ENCODE measurements at places on chromosomes 4 and X.

DNA sequence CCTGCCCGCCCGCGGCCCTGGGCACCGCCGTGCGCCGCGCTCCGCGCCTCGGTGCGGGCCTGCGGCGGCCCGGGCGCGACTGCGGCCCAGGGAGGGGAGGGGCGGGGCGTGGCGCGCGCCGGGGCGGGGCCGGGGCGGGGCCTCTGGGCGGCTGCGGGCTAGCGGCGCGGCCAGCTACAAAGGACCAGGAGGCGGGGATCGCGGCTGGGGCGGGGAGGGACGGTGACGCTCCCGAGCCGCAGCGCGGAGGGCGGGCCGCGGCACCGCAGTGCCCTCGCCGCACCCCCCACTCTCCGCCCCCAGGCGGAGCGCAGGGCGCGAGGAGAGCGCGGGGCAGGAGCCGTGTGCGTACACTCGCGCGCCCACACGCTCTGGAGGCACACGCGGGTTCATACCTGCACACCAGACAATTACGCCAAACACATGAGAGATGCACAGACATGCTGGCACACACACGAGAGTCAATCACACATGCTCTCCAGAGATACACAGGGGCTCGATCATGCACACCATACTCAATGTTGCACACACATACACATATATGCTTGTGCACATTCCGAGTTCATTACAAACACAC is at the start of gene CRMP1:
TSS of gene CRMP1 (minus strand) at position 83 of the 577 bp plus-strand sequence. CDS start 117 bp downstream, outside the sequence.
- no peak within 1 kb of the TSS for H3K27ac ChIP-seq
- no peaks in the 10 kb centered on the region for H3K36me3 ChIP-seq
- no peak within 1 kb of the TSS for H3K4me3 ChIP-seq
- peaks cover 5% of the 10 kb centered on the region for H3K4me1 ChIP-seq

GRCh38 chr4:66328803-66329574 is 658.7 kb upstream of the EPHA5 start:
- no peak for DNase-seq
- no peaks in the 10 kb centered on the region for H3K36me3 ChIP-seq
- H3K27ac ChIP-seq, result no peak overlapping the region
- H3K4me1 ChIP-seq, result no peaks in the 10 kb centered on the region
- no peaks in the 10 kb centered on the region for H3K27me3 ChIP-seq

GRCh38 chr4:2042204-2042946 is 16.8 kb upstream of the NAT8L start:
- H3K27me3 ChIP-seq, result peaks cover 60% of the 10 kb centered on the region
- peak; percentile 20 for DNase-seq
- peak overlapping the region; percentile 38 for H3K4me3 ChIP-seq
- H3K27ac ChIP-seq, result no peak overlapping the region
- no peaks in the 10 kb centered on the region for H3K36me3 ChIP-seq
- H3K4me1 ChIP-seq, result peaks cover 21% of the 10 kb centered on the region

DNA sequence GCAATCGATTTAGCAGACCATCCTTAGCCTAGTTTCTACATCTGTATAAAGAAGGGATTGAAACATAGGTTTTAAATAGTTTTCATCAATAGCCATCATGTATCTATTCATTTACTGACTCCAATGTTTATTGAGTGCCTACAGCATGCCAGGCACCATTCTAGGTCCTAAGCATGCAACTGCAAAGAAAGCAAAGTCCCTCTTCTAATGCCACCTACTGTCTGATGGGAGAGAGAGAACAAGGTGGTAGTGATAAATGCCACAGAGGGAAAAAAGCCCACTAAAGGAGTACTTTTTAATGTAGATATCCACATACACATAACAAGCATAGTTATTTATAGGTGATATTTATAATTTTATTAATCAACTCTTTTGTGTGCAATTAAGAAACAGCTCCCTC is 67.6 kb upstream of the PPARGC1A start:
- H3K27me3 ChIP-seq, result no peaks in the 10 kb centered on the region
- no peaks in the 10 kb centered on the region for H3K36me3 ChIP-seq
- H3K4me1 ChIP-seq, result no peaks in the 10 kb centered on the region
- DNase-seq, result no peak

DNA sequence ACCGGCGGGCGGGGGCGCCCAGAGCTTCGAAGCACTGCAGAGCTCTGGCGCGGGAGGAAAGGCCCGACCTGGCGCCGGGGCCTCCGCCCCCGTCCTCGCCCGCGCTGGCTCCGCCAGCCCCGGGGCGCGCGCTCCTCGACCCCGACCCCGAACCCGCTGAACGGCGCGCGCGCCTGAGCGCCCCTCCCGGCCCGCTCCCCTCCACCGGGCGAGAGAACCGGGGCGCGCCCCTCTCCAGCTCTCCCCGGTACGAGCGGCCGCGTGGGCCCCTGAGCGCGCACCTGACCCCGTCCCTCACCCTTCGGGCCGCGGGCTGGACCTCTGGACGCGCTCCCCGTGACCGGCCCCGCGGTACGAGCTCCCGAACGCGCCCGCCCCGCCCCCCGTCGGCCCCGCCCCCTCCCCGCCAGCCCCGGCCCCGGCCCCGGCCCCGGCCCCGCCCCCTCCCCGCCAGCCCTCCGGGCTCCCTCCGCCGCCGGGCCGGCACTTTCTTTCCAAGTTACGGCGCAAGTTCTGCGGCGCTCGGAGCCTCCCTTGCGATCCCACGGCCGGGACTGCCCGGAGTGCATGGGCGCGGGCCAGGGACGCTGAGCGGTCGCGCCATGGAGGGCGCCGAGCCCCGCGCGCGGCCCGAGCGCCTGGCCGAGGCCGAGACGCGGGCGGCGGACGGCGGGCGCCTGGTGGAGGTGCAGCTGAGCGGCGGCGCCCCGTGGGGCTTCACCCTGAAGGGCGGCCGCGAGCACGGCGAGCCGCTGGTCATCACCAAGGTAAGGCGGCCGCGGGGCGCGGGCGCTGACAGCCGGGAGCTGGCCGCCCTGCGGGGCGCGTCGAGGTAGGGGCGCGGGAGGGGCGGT is at the start of gene SHROOM2:
TSS of gene SHROOM2 (plus strand) at position 486 of the 854 bp plus-strand sequence. CDS start at position 603, 117 bp downstream.
- peaks cover 23% of the 10 kb centered on the region for H3K27me3 ChIP-seq
- DNase-seq, result no peak
- H3K36me3 ChIP-seq, result no peaks in the 10 kb centered on the region
- no peak within 1 kb of the TSS for H3K27ac ChIP-seq

DNA sequence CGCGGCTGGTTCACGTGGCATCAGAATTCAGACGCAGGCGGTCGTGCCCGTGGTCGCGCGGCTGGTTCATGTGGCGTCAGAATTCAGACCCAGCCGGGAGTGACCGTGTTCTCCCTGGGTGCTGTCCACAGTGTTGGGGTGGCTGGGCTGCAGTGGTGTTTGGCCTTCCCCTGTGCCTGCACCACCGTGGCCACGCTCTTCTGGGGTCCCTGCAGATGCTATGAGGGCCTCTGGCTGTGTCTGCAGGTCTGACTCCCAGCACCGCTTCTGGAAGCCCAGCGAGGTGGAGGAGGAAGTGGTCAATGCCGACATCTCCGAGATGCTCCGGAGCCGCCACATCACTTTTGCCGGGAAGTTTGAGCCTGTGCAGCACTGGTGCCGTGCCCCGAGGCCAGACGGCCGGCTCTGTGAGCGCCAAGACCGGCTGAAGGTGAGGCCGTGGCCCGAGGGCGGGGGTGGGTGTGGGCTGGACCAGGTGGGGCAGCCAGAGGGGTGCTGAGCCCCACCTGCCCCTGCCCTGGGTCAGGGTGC is 26.4 kb downstream of the NKX1-1 start:
- H3K4me3 ChIP-seq, result no peak overlapping the region
- H3K36me3 ChIP-seq, result peaks cover 31% of the 10 kb centered on the region
- H3K27me3 ChIP-seq, result no peaks in the 10 kb centered on the region
- no peak overlapping the region for H3K27ac ChIP-seq
- no peak for DNase-seq

GRCh38 chr4:150990250-150990649 is 24.8 kb downstream of the LRBA start:
- no peaks in the 10 kb centered on the region for H3K27me3 ChIP-seq
- no peak for DNase-seq
- no peak overlapping the region for H3K4me3 ChIP-seq
- no peaks in the 10 kb centered on the region for H3K36me3 ChIP-seq
- no peak overlapping the region for H3K27ac ChIP-seq

DNA sequence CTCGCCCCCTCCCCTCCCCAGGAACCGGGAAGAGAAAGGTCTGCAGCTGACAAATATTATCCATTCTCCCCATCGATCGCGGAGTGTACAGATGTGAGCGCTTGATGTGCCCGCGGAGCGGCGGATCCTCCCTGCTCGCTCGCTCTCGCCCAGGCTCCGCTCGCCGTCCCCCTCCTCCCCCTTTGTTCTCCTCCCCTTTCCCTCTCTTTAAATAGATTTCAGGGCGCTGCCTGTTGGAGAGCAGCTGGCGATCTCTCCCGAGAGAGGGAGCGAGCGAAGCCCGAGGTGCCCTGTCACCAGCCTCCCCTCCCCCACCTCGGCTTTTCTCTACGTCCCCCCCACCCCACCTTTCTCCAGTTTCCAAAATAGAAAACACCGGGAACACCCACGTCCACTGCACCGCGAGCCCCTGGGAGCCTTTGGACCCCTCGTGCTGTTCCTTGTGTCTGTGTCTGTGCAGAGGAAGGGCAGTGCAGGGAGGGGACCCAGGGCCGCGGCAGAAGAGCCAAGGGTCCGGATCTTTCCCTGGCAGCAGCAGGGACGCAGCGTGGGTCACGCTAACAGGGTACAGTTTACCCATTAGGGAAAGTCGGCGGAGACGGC is 56.6 kb upstream of the BCOR start:
- H3K36me3 ChIP-seq, result no peaks in the 10 kb centered on the region
- no peaks in the 10 kb centered on the region for H3K27me3 ChIP-seq
- peak overlapping the region; percentile 44 for H3K4me3 ChIP-seq
- DNase-seq, result no peak

DNA sequence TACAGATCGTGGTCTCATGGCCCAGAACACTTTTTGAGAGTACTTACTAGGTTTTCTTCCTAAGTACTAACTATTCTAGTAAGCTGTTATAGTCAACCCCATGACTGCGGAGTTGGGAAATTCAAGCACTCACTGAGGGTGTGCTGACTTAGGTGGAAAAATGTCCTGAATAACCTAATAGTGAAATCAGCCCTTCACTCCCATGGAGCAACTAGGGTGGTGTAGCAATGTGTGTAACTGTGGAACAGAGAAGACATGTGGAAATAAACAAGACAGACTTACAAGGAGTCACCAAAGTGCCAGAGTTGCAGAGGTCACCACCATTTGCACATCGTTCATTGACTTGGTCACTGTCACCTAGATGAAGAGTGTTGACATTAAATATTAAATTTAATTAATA is 12.1 kb upstream of the VSIG4 start:
- H3K27ac ChIP-seq, result no peak overlapping the region
- peaks cover 13% of the 10 kb centered on the region for H3K4me1 ChIP-seq
- no peak overlapping the region for H3K4me3 ChIP-seq

DNA sequence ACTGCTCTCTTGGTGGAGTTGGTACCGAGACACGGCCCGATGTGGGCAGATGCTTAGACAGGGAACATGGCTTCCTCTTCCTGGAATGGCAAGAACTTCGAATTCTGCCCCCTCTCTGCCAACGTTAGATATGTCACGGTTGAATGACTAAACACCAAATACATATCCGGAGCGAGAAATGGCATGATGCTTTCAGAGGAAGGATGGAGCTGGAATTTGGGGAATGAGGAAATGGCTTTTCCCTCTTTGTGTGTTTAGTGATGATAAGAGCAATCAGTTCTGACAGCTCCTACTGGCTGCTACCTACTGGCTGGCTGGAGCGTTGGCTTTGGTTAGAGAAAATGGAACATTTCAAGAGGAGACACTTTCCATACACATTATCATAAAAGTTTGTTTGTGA is 140.0 kb downstream of the DHRSX start:
- H3K27me3 ChIP-seq, result no peaks in the 10 kb centered on the region
- H3K27ac ChIP-seq, result no peak overlapping the region
- H3K4me1 ChIP-seq, result no peaks in the 10 kb centered on the region
- H3K4me3 ChIP-seq, result no peak overlapping the region

DNA sequence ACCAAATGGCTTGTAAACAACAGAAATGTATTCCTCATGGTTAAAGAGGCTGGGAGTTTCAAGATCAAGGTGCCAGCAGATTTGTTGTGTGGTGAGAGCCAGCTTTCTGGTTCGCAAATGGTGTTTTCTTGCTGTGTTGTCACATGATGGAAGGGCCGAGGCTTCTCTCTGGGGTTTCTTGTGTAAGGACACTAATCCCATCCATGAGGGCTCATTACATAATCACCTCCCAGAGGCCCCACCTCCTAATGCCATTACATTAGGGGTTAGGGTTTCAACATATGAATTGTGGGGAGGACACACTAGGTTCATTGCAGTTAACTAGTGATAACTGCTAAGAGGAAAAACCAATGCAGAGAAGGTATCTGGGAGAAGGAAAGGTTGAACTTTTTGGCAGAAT is 103.5 kb upstream of the ENPEP start:
- no peaks in the 10 kb centered on the region for H3K4me1 ChIP-seq
- no peak overlapping the region for H3K4me3 ChIP-seq
- no peaks in the 10 kb centered on the region for H3K36me3 ChIP-seq
- no peak overlapping the region for H3K27ac ChIP-seq

GRCh38 chrX:39559229-39559628 is 538.5 kb downstream of the BCOR start:
- no peak overlapping the region for H3K4me3 ChIP-seq
- H3K4me1 ChIP-seq, result no peaks in the 10 kb centered on the region
- no peak for DNase-seq
- no peaks in the 10 kb centered on the region for H3K36me3 ChIP-seq
- no peak overlapping the region for H3K27ac ChIP-seq

- no peak for DNase-seq
- no peak overlapping the region for H3K4me3 ChIP-seq
- H3K4me1 ChIP-seq, result no peaks in the 10 kb centered on the region
- H3K27me3 ChIP-seq, result no peaks in the 10 kb centered on the region
- no peak overlapping the region for H3K27ac ChIP-seq
- H3K36me3 ChIP-seq, result no peaks in the 10 kb centered on the region
These were observed 137.1 kb downstream of the RELL1 start for GRCh38 chr4:37549041-37549440.

DNA sequence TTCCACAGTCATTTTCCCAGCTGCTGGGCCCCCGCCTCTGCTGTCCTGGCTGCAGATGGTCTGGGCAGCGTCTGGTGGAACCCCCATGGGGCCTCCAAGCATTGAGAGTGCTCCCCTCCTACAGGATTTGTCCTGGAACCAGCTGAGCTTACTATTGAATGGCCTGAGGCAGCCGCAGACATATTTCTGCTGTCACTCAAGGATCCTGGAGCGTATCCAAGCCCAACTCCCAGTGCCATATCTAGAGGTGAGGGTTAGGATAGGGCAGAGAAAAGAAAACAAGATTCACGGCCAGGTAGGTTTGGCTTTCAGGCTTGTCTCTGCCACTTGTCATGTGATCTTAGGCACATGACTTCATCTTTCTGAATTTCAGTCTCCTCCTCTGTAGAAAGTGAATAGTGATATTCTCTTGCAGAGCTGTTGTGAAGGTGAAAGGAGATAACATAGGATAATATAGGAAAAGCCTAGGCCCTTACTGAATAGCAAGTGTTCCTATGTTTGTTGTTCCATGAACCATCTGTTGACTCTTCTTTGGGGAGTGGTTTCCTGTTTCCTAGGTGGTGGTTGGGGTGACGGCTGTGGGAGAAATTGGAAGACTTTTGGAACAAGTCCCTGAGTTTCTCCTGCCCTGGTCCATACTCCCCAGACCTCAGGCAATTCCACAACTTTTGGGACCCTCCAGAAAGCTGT is 52.3 kb downstream of the SEPSECS start:
- DNase-seq, result no peak
- H3K4me3 ChIP-seq, result no peak overlapping the region
- no peaks in the 10 kb centered on the region for H3K4me1 ChIP-seq
- no peaks in the 10 kb centered on the region for H3K27me3 ChIP-seq
- no peak overlapping the region for H3K27ac ChIP-seq

- no peaks in the 10 kb centered on the region for H3K36me3 ChIP-seq
- no peaks in the 10 kb centered on the region for H3K4me1 ChIP-seq
- H3K4me3 ChIP-seq, result no peak overlapping the region
- no peak overlapping the region for H3K27ac ChIP-seq
These were observed 31.5 kb downstream of the SHOX start for GRCh38 chrX:662126-662525.
